ENCODE measurements at places on chromosomes 1 and 21. TPM values are rescaled to one million over a fixed set of nuclear protein-coding genes. Genes with fewer than 3 reads are reported as not detected.

Gene KCND3
- not detected for total RNA-seq

Gene GATAD2B
- 63.1 TPM for total RNA-seq

Gene VHLL
- not detected for total RNA-seq

Gene LMX1A
- not detected for total RNA-seq

Gene ANKRD65
- total RNA-seq: 1.2 TPM

Gene MIXL1
- 0.40 TPM for total RNA-seq

Gene HLCS
- 13.3 TPM for total RNA-seq

Gene GPR161
- total RNA-seq: 0.46 TPM

Gene CFAP126
- not detected for total RNA-seq

GRCh38 chr1:202113690-202114300 is 8.9 kb upstream of the GPR37L1 start:
- no peak for DNase-seq

- no peak for DNase-seq
Observed at GRCh38 chr1:153390938-153391710, at the start of gene S100A8. Gene S100A8 (minus strand): TSS chr1:153391073. CDS start chr1:153390535, 538 bp downstream.

DNA sequence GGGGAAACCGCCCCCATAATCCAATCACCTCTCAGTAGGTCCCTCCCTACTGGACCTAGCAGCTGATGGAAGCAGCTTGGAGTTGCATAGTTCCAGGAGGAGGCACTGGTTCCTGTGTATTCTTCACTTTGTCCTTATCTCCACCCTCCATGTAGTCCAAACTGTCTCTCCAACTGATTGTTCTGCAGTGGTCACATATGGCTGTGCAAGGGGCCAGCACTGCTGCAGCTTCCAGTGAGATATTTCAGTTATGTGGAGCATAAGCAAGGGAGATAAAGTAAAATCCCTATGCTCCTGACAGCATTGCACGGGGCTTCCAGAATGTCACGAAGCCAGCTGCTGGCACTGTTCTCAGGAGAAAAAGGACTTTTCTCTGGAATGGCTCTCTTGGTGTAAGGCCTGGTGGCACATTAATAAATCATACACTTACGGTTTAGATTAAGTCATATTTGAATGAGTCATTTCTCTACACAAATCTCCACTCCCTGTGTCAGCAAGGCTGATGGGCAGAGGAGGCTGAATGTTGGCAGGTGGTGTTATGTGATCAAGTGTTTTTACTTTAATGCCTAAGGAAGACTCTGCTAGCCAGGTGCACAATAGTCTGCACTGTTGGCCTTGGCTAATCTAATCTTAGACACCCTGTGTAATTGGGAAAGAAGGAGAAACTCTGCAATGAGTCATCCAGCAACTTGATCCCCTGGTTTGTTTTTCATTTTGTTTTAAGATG is 93.4 kb downstream of the KCNK1 start:
- DNase-seq: no peak

GRCh38 chr1:182173808-182174512 is 112.4 kb upstream of the ZNF648 start:
- DNase-seq: no peak

DNA sequence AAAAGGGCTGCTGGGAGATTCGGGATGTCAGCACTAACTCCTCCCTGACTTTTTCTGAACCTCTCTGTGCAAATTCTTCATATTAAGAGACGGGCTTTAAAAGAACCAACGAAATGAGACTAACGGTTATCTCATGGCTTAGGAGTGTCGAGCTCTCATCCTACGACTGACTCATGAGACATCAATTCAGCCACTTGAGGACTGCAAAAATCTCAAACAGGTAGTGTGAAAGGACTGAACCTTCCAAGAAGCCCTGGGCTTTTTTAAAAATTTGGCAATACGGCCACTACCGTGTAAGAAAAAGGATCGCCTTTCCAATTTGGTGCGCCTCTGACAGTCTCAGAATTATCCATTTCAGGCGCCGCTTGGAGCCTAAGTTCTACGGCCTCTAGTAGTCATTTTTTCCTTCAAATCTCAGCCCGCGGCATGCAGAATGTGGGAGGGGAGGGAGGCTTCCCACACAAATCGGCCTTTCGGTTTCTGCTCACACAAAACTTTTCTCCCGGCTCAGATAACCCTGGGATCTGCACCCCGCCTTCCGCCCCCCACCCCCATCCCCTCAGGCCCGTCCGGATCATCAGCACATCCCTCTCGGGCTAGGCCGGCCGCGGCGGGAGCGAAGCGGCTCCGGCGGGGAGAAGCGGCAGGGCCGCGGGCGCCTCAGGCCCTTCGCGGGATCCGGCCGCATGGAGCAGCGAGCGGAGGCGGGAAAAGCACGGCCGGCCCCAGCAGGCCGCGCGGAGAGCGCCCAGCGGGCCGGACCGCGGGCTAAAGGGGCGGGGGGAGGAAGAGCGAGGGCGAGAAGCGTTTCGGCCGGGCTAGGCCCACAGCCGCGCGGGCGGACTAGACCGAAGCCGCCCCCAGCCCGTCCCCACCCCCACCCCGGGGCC is 618 bp downstream of the HNRNPR start:
- no peak for DNase-seq

DNA sequence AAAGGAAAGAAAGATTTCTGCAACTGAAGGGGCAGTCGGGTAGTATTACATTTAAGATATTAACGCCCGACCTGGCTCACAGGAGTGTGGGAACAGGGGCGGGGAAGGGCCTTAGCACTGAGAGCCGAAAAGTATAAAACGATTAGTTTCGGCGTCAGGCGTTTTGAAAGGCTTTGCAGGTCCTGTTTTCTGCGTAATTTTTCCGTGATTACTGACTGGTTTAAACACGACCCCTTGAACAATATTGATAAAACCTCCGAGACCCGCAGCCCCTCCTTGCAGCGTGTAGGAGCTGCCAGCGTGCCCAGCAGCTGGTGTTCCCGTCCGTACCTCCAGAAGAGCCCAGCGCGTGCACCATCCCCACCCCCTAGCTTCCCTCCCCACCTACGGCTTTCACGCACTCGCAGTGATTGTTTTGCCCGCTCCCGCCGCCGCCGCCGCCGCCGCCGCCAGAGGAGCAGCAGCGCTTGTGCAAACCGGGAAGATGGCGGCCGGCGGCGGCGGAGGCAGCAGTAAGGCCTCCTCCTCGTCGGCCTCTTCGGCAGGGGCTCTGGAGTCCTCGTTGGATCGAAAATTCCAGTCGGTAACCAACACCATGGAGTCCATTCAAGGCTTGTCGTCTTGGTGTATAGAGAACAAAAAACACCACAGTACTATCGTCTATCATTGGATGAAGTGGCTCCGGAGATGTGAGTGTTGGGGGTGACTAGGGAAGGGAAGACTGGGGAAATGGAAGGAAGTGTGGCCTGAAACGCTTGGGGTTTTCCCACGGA is 470 bp downstream of the RPRD2 start:
- no peak for DNase-seq

DNA sequence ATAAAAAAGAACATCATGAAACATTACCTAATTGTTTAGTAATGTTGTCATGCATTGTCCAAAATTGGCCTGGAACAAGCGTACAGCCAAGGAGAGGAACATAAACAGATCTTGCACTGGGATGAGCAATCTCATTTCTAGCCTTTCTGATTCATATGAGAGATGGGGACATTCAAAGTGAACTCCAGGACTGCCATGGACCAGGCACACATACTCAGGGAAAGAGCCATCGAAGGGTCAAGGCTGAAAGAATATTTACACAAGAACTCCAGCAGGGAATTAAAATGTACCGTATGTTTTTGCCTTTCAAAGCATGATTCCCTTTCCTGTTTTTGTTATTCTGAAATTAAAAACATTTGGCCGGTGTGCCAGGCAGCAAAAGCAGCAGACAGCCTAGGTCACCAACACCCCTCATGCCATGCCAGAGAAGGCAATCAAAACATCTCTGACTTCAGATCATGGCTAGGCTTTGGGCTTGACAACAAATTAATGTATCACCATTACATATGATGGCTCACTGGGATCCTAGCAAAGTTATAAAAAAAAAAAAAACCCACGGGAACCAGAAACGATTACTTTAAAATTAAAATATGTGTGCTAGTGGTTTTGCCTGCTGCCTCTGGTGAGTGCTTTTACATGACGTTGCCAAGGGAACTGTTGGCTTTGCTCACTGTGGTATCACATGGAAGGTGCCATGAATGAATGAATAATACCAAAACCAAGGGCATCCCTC is 159.8 kb downstream of the TGFBR3 start:
- DNase-seq: no peak

- DNase-seq: peak; percentile 100
Observed at GRCh38 chr1:206050655-206051235, 2.2 kb upstream of the RHEX start.

- no peak for DNase-seq
Observed at GRCh38 chr1:206708882-206709281, 24.2 kb downstream of the MAPKAPK2 start.

DNA sequence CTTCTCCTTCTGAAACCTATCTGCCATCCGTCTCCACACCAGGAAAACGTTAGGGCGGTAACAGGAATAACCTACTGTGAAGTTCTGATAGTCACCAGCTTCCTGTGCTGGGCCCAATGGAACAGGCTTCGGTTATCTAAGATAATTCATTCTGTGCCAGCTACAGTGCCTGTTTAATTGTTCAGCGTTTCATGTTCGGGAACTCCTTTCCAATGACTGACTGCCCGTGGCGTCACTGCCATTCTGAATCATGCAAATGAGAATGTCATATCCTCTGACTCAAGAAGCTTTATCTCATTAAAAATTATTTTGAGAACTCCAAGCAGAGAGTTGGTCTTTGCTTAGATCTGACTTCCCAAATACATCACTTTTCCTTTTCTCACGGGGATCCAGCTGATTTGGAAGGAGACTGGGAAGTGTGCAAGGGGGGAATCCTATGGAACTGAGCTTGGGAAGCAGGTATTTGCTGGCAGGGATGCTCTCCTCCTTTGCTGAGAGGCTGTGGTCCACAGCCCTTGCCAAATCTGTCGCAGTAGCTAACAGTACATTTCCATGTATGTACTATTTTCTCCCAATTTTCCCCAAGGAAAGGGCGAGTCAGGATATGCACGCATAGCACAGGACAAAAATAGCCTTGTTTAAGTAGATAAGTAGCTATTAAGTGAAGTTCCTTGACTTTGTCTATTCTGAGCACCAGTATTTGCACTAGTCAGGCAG is 358.7 kb downstream of the LTN1 start:
- no peak for DNase-seq

DNA sequence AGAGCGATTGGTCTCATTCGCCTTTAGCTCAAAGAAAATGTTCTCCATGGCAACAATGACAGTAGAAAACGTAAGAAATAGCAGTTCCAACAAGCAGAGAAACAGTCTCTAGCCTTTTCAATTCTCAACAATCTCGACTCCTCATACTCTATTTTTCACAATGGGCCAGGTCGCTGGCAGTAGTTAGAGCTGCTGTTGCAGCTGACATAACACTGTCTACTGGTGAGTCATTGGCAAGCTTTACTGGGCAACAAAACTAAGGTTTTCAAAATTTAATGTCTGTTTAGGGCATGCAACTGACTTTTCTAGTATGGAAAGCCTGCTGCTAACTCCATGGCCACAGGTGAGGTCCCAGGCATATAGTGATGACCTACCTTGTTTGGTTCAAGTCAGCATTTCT is 221.1 kb upstream of the KAZN start:
- no peak for DNase-seq

- no peak for DNase-seq
Observed at GRCh38 chr1:24720152-24720551, 25.1 kb upstream of the CLIC4 start.

DNA sequence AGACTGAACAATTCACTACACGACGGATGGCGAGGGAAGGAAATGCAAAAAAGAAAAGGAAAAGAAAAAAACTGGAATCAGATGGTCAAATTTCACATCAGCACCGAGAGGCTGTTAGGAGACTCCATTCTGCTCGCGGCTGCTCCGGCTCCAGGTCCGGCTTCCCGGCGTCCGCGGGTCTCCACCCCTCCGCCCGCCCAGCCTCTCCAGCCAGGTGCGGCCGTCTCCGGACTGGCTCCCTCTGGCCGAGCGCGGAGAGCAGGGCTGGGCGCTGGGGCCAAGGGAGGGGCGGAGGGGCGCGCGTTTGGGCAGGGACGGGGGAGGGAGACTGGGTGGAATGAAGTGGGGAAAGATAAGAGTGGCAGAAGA is 332 bp downstream of the KCNJ6 start:
- DNase-seq: no peak

- no peak for DNase-seq
Observed at GRCh38 chr1:29505532-29506220, 269.4 kb downstream of the PTPRU start.

DNA sequence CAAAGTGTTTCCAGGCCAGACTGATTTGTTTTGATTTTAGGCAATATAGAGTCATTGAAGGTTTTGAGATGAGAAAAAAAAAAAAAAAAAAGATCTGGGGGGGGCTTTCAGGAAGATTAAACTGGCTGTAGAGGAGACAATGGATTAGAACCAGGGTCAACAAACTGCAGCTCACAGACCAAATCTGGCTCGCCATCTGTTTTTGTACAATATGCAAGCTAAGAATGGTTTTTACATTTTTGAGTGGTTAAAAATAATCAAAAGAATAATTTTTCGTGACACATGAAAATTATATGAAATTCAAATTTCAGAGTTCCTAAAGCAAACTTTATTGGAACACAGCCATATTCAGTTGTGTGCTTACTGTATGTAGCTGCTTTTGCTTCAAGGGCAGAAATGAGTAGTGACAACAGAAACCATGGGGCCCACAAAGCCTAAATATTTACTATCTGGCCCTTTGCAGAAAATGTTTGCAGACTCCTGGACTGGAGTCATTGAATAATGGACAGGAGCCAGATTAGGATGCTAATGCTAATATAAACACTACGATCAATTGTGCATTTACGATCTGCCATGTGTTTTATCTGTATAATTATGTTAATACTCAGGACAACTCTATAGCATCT is 375.7 kb upstream of the DAB1 start:
- DNase-seq: no peak

All from GM12878 (cell line).